ENCODE measurements at places on chromosomes 6 and 20.
A peak's percentile ranks its signal among the peaks of the same experiment; 100 is the strongest.

DNA sequence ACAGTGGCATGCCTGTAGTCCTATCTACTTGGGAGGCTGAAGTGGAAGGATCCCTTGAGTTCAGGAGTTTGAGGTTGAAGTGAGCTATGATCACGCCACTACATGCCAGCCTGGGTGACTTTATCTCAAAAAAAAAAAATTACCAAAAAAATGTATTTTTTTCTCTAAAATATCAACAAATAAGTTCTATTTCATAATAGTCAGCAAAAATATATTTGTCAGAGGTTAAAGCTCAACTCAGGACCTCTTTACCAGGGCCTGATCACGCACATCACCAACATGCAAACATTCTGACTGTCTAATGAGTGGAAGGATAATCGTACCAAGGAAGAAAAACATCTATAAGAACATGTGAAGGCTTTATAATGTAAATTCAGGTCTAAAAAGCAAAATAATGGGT lies 387.0 kb downstream of the SYNE1 start:
- DNase-seq, result no peak

DNA sequence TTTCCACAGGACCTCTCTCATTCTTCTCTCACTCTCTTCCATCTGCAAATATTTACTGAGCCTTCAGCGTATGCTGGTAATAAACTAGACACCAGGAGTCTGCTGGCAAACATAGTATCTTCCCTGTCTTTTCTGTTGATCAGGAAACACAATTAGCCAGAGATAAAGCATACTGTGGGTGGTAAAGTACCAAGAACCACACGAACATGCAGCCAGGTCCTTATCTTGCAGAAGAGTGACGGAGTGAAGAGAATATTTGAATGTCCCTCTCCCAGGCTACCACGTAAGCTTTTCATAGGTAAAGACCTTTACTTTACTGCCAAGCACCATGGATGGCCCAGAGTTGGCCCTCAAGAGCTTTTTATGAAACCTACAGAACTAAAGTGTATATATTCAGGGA lies 13.3 kb downstream of the FHL5 start:
- DNase-seq, result no peak

- no peak for DNase-seq
Measured at GRCh38 chr6:144585217-144585814, 300.2 kb downstream of the UTRN start.

GRCh38 chr20:32006841-32007786 lies 3.1 kb upstream of the CCM2L start:
- DNase-seq, result no peak

- no peak for DNase-seq
Measured at GRCh38 chr6:6997263-6998193, 110.2 kb upstream of the RREB1 start.

GRCh38 chr6:157172830-157173536 lies 150.3 kb downstream of the TMEM242 start:
- DNase-seq, result no peak

- peak; percentile 27 for DNase-seq
Measured at GRCh38 chr20:3407040-3407770, at the start of gene DNAAF9. TSS of gene DNAAF9 (minus strand) at chr20:3407669. CDS start at chr20:3407557, 112 bp downstream.

DNA sequence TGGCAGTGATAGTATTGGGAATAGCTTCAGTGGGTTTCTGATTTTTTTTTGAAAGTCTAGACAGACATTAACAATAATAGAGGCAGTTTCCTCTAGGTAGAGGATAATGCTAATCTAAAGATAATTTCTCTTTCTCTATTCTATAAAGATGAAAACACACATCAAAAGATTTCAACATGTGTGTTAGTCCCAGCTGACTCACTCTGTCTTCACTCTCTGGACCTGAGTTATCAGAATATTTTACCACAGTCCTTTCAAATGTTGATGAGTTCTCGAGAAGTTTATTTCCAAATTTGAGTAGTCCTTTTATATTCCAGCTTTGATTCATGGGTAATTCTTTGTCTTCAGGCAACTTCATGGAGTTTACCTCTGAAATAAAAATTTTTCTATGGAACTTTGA lies 17.1 kb downstream of the RPRD1B start:
- no peak for DNase-seq

GRCh38 chr6:12356983-12357972 lies 67.1 kb downstream of the EDN1 start:
- no peak for DNase-seq

- no peak for DNase-seq
Measured at GRCh38 chr6:84227044-84227433, 404 bp downstream of the CEP162 start.

- DNase-seq, result no peak
Measured at GRCh38 chr20:53691060-53691810, 97.6 kb upstream of the ZNF217 start.

DNA sequence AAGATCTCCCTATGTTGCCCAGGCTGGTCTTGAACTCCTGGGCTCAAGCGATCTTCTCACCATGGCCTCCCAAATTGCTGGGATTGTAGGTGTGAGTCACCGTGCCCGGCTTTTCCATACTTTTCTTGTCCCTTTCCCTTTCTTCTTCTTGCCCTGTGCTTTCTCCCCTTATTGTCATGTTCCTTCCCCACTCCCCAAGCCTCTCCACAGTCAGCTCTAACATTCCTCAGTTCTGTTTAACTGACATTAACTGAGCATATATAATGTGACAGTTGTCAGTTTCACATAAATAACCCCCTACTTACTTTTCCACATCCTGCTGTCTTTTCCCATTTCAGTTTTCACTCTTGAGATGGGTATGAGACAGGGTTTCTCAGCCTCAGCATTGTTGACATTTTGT lies 9.5 kb upstream of the RNF8 start:
- DNase-seq, result no peak

DNA sequence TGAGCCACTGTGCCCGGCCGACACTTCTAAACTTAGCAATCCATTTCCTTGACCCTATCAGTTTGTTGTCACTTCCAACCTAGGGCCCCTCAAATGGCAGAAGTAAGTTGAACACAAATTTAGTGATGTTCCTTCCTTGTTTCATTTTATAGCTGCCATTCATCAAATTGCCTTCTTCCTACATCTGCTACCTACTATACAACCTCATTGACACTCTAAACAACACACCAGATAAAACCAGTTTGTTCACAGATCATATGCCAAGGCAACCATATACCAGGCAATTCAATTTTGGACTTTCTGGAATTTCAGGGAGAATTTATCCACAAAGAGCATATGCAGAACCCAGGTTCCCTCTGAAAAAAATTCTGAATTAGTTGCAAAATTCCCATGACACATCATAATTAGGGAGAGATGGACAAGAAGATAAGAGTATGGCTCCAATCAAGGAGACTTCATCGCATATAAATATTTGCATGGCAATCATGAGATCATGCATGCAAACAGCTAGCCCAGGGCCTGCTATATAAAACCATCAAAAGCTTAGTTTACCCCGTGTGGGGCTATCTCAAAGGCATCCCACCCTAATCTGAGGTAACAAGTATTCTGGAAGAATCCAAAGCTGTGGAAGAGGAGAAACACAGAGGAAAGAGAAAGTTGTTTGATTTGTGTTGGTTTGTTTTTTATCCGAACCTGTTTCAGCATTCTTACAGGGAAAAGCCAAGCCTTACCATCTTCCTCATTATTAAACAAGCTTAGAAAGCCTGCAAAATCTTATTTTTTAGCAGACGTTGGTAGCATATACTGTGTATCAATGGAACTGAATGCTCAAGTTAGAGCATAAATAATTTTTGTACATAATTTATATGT lies 132.8 kb upstream of the TNFAIP3 start:
- DNase-seq, result no peak

GRCh38 chr6:151057061-151057460 lies 182.7 kb upstream of the AKAP12 start:
- DNase-seq, result no peak

- no peak for DNase-seq
Measured at GRCh38 chr20:53866794-53867740, 203.3 kb downstream of the BCAS1 start.

DNA sequence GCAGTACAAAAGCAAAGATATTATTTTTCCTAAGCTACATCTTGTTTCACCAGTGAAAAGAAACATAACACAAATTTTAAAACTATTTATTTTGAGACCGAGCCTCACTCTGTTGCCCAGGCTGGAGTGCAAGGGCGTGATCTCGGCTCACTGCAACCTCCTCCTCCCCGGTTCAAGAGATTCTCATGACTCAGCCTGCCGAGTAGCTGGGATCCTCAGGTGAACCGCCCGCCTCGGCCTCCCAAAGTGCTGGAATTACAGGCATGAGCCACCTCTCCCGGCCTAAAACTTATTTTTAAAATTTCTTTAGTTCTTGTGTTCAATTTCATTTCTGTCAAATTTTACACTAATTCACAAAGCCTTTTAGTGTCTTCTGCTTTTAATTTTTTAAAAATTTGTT lies 5.9 kb downstream of the SRSF12 start:
- no peak for DNase-seq

DNA sequence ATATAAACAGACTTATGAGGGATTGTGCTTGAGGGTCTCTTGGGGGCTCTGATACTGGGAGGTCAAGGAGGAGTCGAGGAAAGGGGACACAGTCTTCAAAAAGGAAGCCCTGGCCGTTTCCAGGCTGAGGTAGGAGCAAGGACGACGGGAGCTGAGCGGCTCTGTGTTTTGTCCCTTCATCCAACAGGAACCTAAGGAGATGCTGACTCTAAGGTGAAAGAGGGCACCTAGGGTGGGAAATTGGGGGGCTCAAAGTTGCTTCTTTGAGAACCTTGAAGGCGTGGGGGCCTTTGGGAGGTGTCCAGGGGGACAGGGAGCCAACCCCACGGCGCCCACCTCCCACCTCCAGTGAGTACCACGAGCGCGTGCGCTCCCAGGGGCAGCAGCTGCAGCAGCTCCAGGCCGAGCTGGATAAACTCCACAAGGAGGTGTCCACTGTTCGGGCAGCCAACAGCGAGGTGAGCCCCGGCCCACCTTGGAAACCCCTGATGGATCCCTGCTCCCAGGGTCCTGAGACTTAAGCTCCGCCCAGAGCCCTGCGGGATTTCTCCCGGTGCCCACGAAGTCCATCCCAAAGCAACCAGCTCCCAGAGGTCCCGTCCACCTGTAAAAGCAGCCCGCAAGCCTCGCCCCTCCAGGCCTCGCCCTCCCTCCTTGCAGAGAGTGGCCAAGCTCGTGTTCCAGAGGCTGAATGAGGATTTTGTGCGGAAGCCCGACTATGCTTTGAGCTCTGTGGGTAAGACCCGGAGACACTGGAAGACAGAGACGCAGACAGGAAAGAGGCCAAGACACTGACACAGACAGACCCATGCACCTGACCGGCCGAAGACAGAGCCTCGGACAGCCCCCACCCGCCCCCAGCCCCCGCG lies 2.9 kb downstream of the SPAG4 start:
- no peak for DNase-seq

- no peak for DNase-seq
Measured at GRCh38 chr20:33995053-33995831, 1.5 kb downstream of the RALY start.
